ENCODE measurements at places on chromosomes 3 and 15. TPM values are rescaled to one million over a fixed set of nuclear protein-coding genes. Genes with fewer than 3 reads are reported as not detected.
A peak's percentile ranks its signal among the peaks of the same experiment; 100 is the strongest.

- no peak for DNase-seq
Measured at GRCh38 chr3:5330152-5330810, 142.8 kb downstream of the EDEM1 start.

DNA sequence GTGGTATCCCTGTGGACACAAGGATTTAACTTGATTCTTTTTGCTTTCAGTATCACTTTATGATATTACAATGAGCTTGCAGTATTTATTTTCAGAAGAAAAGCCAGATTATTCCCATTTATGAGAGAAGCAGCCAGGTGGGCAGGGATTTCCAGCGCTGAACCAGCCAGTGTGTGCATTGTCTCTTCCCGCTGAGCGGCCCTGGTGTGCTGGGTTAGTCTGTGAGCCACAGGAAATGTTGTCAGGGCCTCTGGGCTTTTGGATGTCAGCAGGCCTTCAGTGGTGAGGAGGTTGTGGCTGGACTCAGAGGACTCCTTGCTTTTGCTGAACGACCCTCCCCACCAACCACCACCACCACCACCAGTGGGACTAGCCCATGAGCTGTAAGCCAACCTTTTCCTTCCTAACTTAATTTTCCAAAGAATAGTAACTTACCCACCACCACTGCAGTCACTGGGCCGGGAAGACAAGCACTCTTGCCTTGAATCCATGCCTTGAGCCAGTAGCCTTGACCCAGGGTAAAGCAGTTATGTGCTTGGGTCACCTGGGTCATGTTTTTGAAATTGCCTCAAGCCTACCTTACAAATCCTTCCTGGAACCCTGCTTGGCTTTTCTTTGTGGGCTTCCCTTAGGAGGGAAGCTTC is 33.1 kb downstream of the FLNB start:
- DNase-seq = no peak

DNA sequence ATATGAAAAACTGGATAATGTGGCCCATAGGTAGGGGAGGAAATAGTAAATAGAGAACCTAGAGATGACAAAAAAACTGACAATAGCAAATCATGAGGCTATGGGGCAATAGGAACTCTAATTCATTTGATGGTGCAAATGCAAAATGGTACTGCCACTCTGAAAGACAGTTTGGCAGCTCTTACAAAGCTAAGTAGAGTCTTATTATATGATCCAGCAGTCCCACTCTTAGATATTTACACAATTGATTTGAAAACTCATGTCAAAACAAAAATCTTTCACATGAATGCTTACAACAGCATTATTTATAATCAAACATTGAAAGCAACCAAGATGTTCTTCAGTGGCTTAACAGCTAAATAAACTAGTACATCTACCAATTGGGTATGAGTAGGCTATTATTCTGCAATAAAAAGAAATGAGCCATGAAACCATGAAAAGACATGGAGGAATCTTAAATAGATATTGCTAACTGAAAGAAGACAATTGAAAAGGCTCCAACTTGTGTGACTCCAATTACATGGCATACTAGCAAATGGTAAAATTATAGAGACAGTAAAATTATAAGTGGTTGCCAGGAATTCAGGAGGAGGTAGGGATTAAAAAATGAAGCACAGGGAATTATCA is 321.8 kb upstream of the STAC start:
- DNase-seq = no peak

- no peak for DNase-seq
Measured at GRCh38 chr15:60406513-60407414, 9.0 kb upstream of the ANXA2 start.

Gene SCG3
- not detected for polyA plus RNA-seq

Gene NME9
- polyA plus RNA-seq = 1.8 TPM

Gene SH3GL3
- polyA plus RNA-seq = 12.9 TPM

Gene C3orf20
- polyA plus RNA-seq = 0.34 TPM

Gene SLC9A9
- 6.0 TPM for polyA plus RNA-seq

- DNase-seq = peak; percentile 42
Measured at GRCh38 chr3:149717391-149718056, 34.8 kb downstream of the COMMD2 start.

- no peak for DNase-seq
Measured at GRCh38 chr15:85710340-85710842, 84.3 kb downstream of the KLHL25 start.

GRCh38 chr3:61839256-61839655 is 277.9 kb downstream of the PTPRG start:
- no peak for DNase-seq

GRCh38 chr3:183255348-183255730 is 2.3 kb downstream of the B3GNT5 start:
- DNase-seq = no peak

DNA sequence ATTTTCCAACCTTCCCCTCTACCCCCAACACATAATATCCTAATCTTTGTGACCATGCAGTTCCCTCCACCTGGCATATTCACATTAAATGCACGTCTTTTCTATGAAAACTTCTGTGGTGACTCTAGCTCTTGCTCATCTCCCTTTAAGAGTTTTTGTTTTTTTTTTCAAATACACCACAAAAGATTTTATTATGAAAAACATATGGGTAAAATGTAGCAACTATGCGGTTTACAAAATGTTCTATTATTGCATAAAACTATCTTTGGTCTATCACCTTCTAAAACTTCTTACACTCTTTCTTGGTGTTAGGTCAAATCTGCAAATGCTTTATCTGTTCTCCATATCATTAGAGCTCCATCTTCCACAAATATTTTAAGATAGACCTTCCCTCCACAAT is 38.6 kb upstream of the ADGRG7 start:
- DNase-seq = no peak

DNA sequence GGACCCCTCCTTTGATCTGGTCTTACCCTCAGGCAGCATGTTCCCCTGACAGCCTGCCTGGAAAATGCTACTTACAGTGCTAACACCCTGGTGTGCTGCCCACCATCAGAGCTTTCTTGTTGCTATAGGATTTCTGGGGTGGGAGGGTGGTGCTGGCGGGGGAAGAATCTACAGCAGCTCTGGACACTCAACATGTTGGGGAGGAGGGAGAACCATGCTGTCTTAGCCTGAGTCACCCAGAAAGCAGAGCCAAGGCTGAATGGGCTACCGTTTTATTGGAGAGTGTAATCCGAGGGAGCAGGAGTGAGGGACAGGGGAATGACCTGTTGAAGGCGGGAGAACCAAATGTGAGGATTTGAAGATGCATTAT is 45.6 kb downstream of the MFSD1 start:
- no peak for DNase-seq

DNA sequence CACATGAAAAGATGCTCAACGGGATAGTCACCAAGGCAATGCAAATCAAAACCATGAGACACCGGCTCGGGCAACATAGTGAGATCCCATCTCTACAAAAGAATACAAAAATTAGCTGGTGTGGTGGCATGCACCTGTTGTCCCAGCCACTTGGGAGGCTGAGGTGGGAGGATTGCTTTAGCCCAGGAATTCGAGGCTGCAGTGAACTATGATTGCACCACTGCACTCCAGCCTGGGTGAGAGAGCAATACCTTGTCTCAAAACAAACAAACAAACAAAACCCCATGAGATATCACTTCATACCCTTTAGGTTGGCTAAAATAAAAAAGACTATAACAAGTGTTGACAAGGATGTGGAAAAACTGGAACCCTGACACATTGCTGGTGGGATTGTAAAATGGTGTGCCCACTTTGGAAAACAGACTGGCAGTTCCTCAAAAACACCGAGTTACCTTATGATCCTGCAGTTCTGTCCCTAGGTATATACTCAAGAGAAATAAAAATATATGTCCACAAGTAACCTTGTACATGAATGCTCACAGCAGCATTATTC is 3.8 kb upstream of the PPARG start:
- no peak for DNase-seq

- no peak for DNase-seq
Measured at GRCh38 chr3:165254812-165255211, 58.6 kb upstream of the SLITRK3 start.

GRCh38 chr3:55683666-55684270 is 196.7 kb upstream of the WNT5A start:
- DNase-seq = no peak

Gene MELTF
- polyA plus RNA-seq = 3.2 TPM

Gene C15orf40
- polyA plus RNA-seq = 37.1 TPM

DNA sequence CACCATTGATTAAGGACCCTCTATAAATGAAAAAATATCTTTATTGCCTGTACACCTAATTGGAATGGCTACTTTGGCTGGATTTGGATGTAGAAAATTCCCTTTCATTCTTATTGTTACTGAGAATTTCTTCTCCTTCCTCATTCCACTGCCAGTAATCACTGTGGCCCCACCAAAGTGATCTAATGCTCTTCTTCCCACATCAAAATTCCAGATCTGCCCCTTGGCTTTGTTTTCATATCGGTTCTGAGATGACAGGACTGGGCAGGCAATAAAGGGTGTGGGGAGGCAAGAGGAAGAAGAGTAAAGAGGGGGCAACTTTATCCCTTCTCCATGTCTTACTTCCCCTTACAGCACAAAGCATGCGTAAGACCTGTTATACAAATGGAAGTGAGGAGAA is 2.1 kb downstream of the ANKUB1 start:
- no peak for DNase-seq

DNA sequence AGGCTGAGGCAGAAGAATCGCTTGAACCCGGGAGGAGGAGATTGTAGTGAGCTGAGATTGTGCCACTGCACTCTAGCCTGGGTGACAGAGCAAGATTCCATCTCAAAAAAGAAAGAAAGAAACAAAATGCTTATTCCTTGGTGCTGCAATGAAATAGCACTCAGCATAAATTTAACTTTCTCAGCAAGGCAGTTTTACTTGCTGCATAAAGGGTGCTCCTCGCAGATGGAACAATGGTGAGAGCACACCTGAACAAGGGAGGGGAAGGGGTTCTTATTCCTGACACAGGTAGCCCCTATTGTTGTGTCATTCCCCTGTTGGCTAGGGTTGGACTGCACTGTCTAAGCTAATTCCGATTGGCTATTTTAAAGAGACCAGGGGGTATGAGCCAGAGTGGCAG is 17.1 kb downstream of the PAK2 start:
- no peak for DNase-seq

GRCh38 chr3:5520237-5520636 is 332.7 kb downstream of the EDEM1 start:
- DNase-seq = no peak

Gene SLC22A13
- 2.7 TPM for polyA plus RNA-seq

- no peak for DNase-seq
Measured at GRCh38 chr3:63199606-63200005, 78.5 kb upstream of the SYNPR start.

GRCh38 chr3:32455609-32456428 is 46.8 kb downstream of the CMTM6 start:
- DNase-seq = no peak

Gene TMEM108
- polyA plus RNA-seq = 1.9 TPM

- DNase-seq = no peak
Measured at GRCh38 chr3:143035466-143036211, 34.3 kb downstream of the U2SURP start.

Gene KLHL40
- polyA plus RNA-seq = not detected

Gene STARD9
- 16.1 TPM for polyA plus RNA-seq

DNA sequence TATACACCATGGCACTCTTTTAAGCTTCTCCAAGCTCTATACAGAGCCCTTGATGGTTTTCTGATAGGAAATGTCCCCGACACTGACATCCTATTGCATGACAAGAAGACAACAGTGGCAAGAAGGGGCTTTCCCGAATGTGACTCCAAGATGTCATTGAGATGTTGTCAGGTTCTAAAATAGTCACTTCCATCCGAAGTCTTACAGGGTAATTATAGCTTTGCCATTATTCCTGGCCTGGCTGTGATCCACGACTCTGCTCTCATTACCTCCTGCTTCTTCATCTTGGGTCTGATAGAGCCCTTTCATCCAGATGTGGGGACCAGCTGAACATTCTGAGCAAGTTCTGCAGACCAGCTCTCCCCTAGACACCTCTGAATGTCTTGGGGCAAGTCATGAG is 40.6 kb upstream of the ADAMTS9 start:
- DNase-seq = no peak

GRCh38 chr3:40875581-40875980 is 323.7 kb upstream of the CTNNB1 start:
- no peak for DNase-seq

GRCh38 chr15:70101459-70102113 is 3.9 kb upstream of the TLE3 start:
- peak; percentile 95 for DNase-seq

GRCh38 chr3:14514323-14514720 is 25.8 kb downstream of the GRIP2 start:
- DNase-seq = no peak

Gene CRABP1
- 44.5 TPM for polyA plus RNA-seq

- DNase-seq = no peak
Measured at GRCh38 chr3:55615694-55616295, 128.7 kb upstream of the WNT5A start.

Gene ZNF662
- 24.3 TPM for polyA plus RNA-seq

DNA sequence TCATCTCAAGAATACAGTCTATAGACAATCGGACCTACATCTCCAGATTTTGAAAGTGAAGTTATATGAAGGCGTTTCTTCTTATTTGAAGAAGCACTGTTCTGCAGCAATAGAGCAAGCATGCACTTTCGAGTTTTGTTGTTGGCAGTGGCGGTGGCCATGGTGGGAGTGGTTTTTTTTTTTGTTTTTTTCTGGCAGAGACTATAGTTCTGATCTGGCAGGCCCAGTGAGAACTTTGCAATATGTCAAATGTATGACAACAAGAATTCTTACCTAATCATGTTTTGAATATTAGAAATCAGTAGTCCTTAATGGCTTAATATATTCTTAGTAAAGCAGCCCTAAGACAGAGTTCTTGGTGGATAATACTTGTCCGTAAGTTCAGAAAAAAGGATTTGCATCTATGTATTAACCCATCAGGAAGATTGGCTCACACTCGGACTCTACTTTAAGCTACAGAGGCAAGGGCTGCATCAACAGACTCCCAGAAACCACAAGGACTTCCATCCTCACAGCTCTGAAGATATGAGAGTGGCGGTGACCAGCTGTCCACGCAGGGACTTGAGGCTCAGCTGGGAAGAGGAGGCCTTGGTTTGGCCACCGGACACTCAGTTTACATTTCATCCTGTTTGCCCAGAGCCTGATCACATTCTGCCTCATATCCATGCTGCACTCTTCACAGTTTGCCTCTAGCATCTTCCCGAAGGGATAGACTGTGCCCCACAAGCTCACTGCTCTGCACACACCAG is 124.1 kb upstream of the THBS1 start:
- DNase-seq = no peak

Gene PRSS50
- polyA plus RNA-seq = 3.2 TPM

GRCh38 chr3:16860234-16860633 is 24.5 kb upstream of the PLCL2 start:
- no peak for DNase-seq

DNA sequence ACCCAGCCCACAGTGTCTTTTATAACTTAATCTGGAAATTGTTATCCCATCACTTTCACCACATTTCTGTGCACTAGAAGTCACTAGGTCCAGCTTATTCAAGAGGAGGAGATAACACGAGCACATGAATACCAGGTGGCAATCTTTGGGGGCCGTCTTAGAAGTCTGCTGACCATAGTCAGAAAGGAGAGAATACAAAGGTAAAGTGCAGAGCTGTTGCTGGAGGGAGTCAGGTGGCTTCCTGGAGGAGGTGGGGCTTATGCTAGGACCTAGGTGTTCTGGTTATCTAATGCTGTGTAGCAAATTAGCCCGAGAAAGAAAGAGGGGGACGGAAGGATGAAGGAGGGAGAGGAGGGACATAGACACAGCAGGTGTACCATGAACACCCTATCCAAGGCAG is 46.5 kb downstream of the SLC6A20 start:
- no peak for DNase-seq

- DNase-seq = no peak
Measured at GRCh38 chr3:69699183-69699582, 40.1 kb upstream of the MITF start.
